Activated CD8-positive, alpha-beta memory T cell treated with anti-CD3 and anti-CD28 coated beads, Interleukin-2, amount 10 ng/mL, durations not matched to agents 7 days and 5 days (primary cell): ENCODE measurements at places on chromosomes 7 and 10. TPM values are rescaled to one million over a fixed set of nuclear protein-coding genes. Genes with fewer than 3 reads are reported as not detected.

The AP1S1 gene
- total RNA-seq, result 49.9 TPM

The TMEM26 gene
- total RNA-seq, result not detected

The ANKRD7 gene
- 1.2 TPM for total RNA-seq

The CHAT gene
- total RNA-seq, result not detected

The ADAM12 gene
- total RNA-seq, result 0.67 TPM

The STEAP1B gene
- not detected for total RNA-seq

The PTPN20 gene
- total RNA-seq, result 0.07 TPM

The ZNF804B gene
- total RNA-seq, result not detected

The UCMA gene
- not detected for total RNA-seq

The CRYGN gene
- total RNA-seq, result not detected

The TPK1 gene
- 15.0 TPM for total RNA-seq

The SPOCK2 gene
- total RNA-seq, result 127 TPM

The AOC1 gene
- total RNA-seq, result not detected

The GRID2IP gene
- 0.26 TPM for total RNA-seq

The CLDN3 gene
- not detected for total RNA-seq

The MSMB gene
- total RNA-seq, result not detected

The AOAH gene
- total RNA-seq, result 44.5 TPM

The TLX1 gene
- not detected for total RNA-seq

The A1CF gene
- not detected for total RNA-seq

The LYZL1 gene
- not detected for total RNA-seq

The CPN1 gene
- not detected for total RNA-seq

The HOXA7 gene
- not detected for total RNA-seq

The NXPH1 gene
- not detected for total RNA-seq

The STEAP4 gene
- total RNA-seq, result not detected

The RARRES2 gene
- not detected for total RNA-seq

The SHTN1 gene
- total RNA-seq, result not detected

The TMEM196 gene
- not detected for total RNA-seq

The CYP2E1 gene
- not detected for total RNA-seq

The MDFIC gene
- total RNA-seq, result 84.1 TPM

The SPDYE11 gene
- not detected for total RNA-seq

The USP6NL gene
- total RNA-seq, result 0.49 TPM

The TAS2R4 gene
- 0.49 TPM for total RNA-seq

The DLX6 gene
- not detected for total RNA-seq

The HOXA10 gene
- total RNA-seq, result not detected

The NRP1 gene
- total RNA-seq, result 0.55 TPM

The FAM131B gene
- 2.6 TPM for total RNA-seq

The HOGA1 gene
- total RNA-seq, result not detected

The RNF148 gene
- total RNA-seq, result not detected

The ADRA2A gene
- not detected for total RNA-seq

The GAD2 gene
- total RNA-seq, result not detected

The TMEM139 gene
- 0.41 TPM for total RNA-seq

The CYP3A7 gene
- total RNA-seq, result not detected

The CCL26 gene
- not detected for total RNA-seq

The GRID1 gene
- not detected for total RNA-seq

The PRKAR2B gene
- 1.3 TPM for total RNA-seq

The ETV1 gene
- 1.9 TPM for total RNA-seq

The NUDCD3 gene
- 101 TPM for total RNA-seq

The OPALIN gene
- total RNA-seq, result not detected

The NUTM2D gene
- 3.0 TPM for total RNA-seq

The ZNF800 gene
- 39.7 TPM for total RNA-seq

The BICC1 gene
- total RNA-seq, result 0.14 TPM

The PRKG1 gene
- total RNA-seq, result not detected

The RPEL1 gene
- total RNA-seq, result not detected

The LAMB1 gene
- not detected for total RNA-seq
